ENCODE measurements at places on chromosomes 1 and 21.

GRCh38 chr1:173996995-173997394 lies 25.2 kb downstream of the RC3H1 start:
- DNase-seq: no peak

GRCh38 chr1:105785021-105785420 lies 1271.5 kb upstream of the PRMT6 start:
- DNase-seq: no peak

- no peak for DNase-seq
Measured at GRCh38 chr1:72365693-72366092, 83.4 kb upstream of the NEGR1 start.

GRCh38 chr1:90391126-90391525 lies 326.0 kb downstream of the BARHL2 start:
- DNase-seq: no peak

DNA sequence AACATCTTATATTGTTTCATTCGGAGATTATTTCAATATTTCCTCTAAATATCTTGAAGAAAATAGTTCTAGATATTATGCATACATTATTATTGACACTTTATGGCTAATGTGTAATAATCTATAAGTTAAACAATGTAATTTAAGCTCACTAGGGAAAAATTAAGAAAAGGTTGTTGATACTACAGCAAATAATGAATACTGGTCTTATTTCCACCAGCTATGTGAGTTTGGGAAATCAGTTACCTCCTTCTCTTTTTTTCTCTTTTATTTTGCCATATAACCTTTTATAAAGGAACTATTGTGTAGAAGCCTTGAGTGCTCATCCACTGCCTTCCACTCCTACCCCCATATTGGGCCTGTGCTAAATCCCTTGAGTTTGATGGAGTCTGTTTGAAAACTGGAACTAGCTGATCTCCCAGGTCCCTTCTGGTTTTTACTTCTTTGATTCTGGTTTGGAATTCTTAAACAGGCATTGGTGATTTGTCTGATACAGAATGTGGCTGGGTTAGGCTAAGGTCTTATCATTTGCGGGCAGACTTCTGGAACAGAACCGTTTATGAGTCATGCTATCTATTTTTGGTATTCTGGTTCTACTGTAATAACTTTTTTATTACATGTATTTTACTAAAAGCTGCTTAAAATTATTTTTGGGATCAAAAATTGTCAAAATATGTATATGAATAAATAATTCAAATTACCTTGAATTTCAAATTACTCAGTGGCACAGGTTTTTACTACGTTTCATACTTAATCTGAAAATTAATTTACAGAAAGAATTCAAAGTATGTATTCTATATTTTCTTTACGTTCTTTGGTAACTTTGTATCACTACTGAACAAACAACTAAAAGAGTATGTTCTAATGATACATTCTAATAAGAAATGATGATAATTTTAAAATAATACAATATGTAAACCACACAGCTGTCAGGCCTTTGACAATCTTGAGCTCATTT lies 5.0 kb upstream of the CDC14A start:
- DNase-seq: no peak

- no peak for DNase-seq
Measured at GRCh38 chr1:1942753-1943656, 23.9 kb upstream of the TMEM52 start.

DNA sequence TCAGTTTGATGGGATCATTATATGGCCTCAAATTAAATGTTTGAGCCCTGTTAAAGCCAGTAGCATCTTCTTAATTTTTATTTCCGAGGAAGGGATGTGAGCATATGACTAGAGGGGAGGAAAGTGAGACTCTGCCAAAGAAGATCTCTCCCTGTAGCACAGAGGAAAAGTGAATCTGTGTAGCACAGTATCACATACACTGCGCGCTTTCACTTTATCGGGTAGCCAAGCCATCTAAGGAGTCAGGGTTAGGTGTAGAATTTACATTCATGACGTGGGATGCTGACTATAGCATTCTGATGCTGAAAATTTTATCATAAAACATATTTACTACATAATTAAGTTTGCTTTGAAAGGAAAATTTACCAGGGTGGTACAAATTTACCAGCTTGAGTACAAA lies 24.0 kb downstream of the LRRC8D start:
- no peak for DNase-seq

DNA sequence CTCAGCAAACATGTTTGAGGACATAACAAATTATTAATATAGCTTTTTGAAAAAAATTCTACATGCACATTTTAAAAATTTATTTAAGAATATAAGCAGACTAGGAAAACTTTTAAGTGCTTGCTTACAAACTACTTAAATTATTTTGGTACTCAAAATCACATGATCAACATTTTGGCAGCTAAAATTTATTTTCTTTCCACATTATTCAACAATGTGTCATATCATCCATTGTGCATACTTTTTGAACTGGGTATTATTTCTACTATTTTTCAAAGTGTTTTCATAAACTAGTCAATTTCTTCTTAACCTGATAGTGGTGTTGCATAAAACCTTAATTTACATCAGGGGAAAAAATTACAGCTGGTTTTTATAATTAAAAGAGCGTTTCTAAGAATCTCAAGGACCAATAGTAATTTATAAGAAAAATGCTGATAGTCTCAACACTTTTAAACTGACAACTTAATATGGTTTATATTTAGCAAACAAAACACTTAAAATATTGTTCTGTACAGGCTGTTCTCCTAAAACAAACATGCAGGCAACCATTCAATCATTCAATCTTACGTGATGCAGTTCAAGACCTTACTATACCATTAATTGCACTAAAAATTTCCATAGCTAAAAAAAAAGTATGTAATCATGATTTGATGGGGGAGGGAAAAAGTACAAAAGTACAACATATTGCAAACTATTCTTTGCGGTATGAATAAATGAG lies 105.0 kb downstream of the GPATCH2 start:
- DNase-seq: no peak
